BJ (cell line): ENCODE measurements at places on chromosomes 7 and 10. TPM values are rescaled to one million over a fixed set of nuclear protein-coding genes. Genes with fewer than 3 reads are reported as not detected.
A peak's percentile ranks its signal among the peaks of the same experiment; 100 is the strongest.

Gene CREM
- polyA plus RNA-seq: 20.5 and 28.8 TPM in 2 replicates

DNA sequence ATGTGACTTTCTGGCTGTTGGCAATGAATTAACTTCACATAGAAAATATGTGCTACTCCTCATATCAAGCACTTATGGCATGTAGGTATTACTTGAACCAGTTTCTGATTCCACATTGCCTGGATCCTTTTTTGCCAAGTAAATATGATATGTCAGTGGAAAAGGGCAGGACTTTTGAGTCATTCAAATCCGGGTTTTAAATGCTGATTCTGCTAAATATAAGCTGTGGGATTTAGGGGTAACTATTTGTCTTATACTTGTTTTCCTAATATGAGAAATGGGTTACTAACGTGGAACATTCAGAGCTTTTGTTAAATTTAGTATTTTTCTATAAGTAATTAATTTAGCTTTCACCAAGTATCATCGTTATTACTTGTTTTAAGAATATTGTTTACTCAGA, 108.0 kb upstream of the HGF start:
- DNase-seq: no peak

GRCh38 chr10:113445736-113446135, 107.1 kb upstream of the HABP2 start:
- no peak for DNase-seq

Gene CYP3A4
- polyA plus RNA-seq: not detected in 2 replicates

DNA sequence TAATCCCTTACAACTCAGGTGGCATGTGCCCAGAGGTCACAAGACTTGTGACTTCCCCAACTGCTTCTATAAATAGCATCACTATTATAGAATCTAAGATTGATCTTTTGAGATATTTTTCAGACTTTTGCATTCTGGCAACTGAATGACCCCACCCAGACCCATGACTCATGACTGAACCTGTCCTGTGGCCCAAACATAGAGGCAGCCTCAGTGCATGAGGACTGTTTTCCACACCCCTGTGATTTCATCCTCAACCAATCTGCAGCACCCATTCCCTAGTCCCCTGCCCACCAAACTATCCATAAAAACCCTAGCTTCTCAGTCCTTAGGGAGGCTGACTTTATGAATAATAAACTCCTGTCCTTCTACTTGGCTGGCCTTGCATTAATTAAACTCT, 84.5 kb downstream of the MICU1 start:
- DNase-seq: no peak

GRCh38 chr7:106768324-106768751, 96.7 kb upstream of the PIK3CG start:
- no peak for DNase-seq

- no peak for DNase-seq
Measured at GRCh38 chr10:25875556-25876165, 58.4 kb upstream of the MYO3A start.

Gene RAPGEF5
- 0.07 TPM in 1 of 2 replicates, not detected in the other for polyA plus RNA-seq

GRCh38 chr7:98354052-98354451, 46.8 kb downstream of the BAIAP2L1 start:
- DNase-seq: no peak

DNA sequence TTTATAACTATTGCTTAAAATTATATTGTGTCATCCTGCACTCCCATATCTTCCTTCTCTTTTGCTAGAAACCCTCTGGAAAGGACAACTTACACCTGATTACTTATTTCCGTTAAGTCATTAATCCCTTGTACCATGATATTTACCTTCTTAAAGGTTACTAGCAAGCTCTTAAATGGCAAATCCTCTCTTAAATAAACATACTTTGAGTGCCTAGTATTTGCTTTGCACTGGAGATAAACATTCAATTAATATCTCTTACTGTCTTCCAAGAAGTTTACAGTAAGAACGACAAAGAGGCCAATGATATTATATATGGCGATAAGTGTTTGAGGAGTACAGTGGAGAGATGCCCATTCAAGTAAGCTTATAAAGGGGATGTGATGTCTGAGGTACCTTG, 278.3 kb downstream of the HGF start:
- DNase-seq: no peak

DNA sequence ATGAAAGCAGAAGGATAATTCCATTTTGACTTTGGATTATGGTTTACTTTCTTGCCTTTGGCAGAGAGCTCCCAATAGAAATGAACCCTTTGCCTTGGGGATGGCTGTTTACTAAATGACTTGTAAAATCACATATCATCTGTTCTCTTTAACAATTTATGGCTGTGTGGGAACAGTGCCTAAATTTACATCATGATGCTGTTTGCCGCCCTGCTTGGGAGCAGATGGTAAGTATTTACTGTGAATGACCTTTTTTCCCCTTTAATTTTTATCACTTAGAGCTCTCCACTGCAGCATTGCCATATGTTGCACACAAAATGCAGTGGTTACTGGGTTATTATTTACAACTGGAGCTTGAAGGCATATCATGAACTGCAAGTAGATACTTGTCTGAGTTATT, 13.4 kb downstream of the HEPACAM2 start:
- no peak for DNase-seq

DNA sequence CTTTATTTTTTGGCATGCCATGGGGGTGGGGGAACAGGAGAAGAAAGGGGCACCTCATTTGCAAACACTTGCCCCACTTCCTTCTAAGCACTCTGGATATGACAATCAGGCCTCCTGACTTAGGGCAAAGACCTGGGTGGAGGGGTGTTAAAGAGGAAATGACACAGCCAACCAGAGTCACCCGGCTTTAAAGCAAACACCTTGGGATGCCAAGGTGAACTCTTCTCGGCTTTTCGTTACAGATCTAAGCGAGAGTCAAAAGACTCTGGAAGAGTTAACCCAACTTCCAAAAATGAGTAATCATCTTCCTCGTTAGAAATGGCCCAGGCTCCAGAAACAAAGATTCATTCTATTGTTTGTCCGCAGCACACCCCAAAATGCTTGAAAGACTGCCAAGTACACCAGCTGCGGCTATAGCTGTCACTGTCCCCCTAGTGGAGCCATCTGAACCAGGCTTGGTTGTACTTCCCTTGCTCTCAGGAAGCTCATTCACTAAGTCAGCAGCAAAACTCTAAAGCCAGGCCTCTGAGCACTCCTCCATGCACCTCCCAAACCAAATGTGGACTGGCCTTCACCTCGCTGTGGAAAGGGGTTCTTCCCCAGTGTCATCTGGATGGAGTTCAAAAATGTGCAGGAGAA, 24.8 kb downstream of the FAM53B start:
- DNase-seq: no peak

Gene RPA3
- polyA plus RNA-seq: 9.2 and 18.4 TPM in 2 replicates

- no peak for DNase-seq
Measured at GRCh38 chr10:60135020-60135419, 228.7 kb upstream of the CCDC6 start.

DNA sequence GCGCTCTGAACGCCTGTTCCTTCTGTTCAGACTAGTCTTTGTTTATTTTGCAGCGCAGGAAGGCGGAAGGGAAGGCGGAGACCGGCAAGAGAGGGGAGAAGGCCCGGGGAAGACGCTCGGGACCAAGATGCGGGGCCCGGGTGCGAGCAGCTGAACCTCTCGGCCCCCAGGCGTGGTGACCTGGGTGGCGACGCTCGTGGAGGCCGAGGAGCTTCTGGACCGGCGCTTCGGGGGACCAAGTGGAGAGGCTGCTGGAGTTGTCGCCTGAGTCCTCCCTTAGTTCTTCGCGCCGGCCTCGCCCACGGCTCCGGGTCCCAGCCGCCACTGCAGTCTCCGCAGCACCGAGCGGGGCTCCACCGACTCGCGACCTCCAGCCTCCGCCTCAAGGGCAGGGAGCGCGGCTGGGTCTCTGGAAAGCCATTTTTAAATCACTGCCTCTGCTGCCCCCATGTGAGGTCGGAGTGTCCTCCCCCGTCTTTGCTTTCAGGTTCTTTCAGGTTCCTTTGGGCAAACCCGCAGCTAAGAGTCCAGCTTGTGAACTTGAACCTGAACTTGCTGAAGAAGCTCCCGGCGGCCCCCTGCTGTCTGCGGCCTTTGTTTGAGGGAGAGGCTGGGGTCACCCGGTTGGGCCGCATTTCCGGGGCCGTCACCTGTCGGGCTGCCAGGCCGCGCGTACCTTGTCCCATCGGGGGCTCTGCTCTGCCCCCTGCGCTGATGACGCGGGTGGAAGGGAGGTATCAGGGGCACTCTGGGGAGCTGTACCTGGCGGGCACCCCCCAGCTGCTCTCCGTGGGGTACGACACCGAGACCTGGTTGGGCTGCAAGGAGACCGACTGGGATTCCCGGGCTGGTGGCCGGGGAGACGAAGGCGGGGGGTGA, 136.0 kb downstream of the KIF20B start:
- no peak for DNase-seq

GRCh38 chr7:21044913-21045568, 258.4 kb upstream of the SP8 start:
- DNase-seq: no peak

GRCh38 chr7:51034521-51035264, 252.0 kb upstream of the GRB10 start:
- peak; percentile 49 for DNase-seq

Gene ITIH5
- 8.9 and 10.3 TPM in 2 replicates for polyA plus RNA-seq

Gene RBM48
- polyA plus RNA-seq: 3.2 and 5.8 TPM in 2 replicates

DNA sequence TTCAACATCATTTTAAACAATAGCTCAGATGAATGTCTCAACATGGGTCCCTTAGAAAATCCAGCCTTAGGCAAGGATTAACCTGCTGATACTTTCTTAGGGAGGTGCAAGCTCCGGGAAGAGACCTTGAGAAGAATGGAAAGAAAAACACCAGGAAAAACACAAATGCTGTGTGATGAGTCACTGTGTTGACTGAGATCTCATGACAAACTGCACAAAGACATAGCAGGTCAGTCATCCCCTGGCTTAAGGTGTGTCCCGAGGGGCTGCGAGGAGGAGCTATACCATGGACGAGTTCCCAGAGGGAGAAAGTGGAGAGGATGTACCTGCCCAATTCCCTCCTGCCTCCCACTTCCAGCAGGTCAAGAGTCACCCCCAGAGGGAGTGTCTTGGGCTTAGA, 98.0 kb downstream of the TEX36 start:
- no peak for DNase-seq

Gene INMT
- polyA plus RNA-seq: 1.3 TPM in 2 replicates

GRCh38 chr7:71488308-71488707, 356.4 kb downstream of the GALNT17 start:
- DNase-seq: no peak

- DNase-seq: no peak
Measured at GRCh38 chr10:17882557-17882956, 69.2 kb upstream of the SLC39A12 start.

DNA sequence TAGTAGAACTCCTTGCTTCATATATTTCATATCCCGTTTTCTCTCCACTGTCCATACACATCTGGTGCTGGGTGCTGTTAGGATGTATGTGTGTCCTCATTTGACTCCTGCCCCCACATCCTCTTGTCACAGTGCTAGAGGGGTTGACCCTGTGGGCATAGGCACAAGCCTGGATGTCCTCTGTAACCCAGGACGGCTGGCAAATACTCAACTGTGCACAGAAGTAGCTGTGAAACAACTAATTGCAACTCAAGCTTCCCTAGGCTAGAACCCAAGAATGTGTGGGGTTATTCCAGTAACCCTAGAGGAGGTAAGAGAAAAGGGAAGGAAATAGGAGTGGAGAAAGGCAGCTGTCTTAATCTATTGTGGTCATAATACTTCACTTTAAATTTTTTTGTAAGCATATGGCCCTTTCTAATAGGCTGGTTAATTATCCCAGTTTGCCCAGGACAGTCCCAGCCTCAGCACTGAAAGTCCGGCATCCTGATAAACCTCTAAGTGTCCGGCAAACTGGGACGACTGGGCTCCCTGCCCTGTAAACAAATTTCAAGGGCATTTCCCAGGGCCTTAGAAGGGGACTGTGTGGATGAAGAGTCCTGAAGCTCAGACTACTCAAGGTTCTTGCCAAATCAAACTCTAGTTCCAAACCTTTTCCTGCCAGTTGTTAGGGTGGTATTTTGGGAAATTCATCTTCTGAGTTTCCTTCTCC, 283.2 kb upstream of the CELF2 start:
- DNase-seq: no peak

Gene UNC5B
- polyA plus RNA-seq: 17.5 and 27.4 TPM in 2 replicates

- no peak for DNase-seq
Measured at GRCh38 chr10:21432266-21432665, 93.2 kb downstream of the SKIDA1 start.

Gene RET
- polyA plus RNA-seq: 0.28 and 0.29 TPM in 2 replicates

DNA sequence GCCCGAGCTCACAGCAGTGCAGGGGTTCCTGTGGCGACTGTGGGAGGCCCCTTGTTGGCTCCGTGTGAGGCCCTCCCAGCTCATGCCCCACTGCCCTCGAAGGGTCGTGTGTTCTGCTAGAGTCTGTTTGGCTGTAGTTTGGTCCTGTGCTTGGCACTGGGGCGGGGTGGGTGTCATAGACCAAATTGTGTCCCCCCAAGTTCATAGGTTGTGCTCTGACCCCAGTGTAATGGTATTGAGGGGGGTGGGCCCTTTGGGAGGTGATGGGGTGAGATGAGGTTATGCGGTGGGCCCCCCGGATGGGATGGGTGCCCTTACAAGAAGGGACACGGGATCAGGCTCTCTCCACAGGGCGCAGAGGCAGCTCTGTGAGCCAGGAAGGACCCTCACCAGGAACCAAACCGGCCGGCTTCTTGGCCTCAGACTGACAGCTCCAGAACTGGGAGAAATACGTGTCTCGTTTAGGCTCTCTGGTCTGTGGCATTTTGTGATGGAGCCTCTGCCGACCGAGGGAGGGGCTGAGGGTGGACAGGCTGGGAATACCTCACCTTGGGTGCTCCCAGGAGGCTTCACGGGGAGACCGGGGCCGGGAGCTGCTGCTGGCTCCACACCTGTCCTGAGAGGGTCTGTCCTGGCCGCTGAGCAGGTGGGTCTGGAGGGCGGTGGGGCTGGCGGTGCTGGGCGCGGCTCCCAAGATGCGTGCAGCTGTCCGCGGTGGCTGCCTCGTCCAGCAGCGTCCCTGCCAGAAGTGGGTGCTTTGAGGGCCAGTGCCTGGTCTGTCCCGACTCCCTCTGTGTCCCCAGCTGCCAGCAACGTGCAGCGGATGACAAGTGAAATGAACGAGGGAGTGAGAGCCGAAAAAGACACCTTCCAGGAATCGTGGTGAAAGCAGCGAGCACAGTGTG, 89.4 kb downstream of the INPP5A start:
- no peak for DNase-seq

Gene CTTNBP2
- 0.34 and 0.37 TPM in 2 replicates for polyA plus RNA-seq

Gene OR6B1
- not detected in 2 replicates for polyA plus RNA-seq

DNA sequence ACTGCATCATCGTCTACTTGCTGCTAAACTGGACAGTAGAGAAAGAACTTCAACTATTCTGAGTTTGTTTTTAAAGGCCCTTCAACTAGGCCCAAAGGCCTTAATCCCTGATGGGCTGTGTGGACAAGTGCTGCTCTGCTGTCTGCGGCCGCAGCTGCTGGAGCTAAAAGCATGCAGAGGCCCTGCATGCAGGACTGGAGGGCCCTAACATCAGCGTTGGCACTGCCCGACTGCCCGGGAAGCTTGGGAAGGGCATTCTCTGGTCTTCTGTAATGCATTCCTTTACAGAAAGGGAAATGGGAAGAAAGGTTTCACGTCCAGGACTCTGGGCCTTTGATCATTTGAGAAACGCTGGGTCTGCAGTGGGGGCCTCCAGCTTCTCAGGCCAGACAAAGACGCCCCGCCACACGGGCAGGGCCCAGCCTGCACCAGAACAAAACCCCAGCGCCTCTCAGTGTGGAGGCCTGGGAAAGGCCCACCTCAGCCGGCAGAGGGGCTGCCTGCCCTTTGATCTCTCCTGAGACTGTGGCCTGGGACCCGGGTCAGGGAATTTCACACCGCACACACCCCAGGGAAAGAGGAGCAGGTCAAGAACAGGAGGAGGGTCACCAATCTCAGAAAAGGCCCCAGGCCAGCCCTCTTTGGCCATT, 229.3 kb downstream of the DNAJB6 start:
- DNase-seq: no peak

Gene ELOVL3
- 0.34 and 0.43 TPM in 2 replicates for polyA plus RNA-seq

Gene NKX2-3
- polyA plus RNA-seq: not detected in 2 replicates

Gene CYP2C9
- polyA plus RNA-seq: not detected in 2 replicates
